GM04504 (cell line): ENCODE measurements at places on chromosomes 6 and 20.
A peak's percentile ranks its signal among the peaks of the same experiment; 100 is the strongest.

DNA sequence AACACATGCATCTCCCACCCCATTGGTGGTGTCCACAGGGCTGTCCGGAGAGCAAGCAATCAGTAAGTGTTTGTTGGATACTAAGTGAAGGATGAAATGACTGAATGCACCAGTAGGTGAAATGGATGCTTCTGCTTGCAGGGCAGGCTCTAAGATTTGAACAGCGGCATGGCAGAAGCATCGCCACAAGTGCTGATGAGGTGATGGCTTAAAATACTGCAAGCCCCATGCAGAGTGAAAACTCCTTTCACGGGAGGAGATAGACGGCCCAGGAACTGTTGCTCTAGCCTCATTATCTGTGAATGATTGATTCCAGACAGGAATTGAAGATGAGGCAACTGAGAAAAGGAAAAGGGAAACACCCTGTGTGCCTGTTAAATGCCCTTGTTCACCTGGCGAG, 158.9 kb downstream of the LY86 start:
- DNase-seq = no peak

GRCh38 chr6:12718015-12718414, 1.4 kb downstream of the PHACTR1 start:
- DNase-seq = peak; percentile 14

- peak; percentile 51 for DNase-seq
Observed at GRCh38 chr20:35515949-35516645, 13.4 kb downstream of the C20orf173 start.

- no peak for DNase-seq
Observed at GRCh38 chr6:66926060-66926459, 1219.0 kb upstream of the EYS start.

GRCh38 chr6:16618962-16619361, 142.3 kb downstream of the ATXN1 start:
- no peak for DNase-seq

GRCh38 chr20:13817342-13817741, 32.5 kb downstream of the NDUFAF5 start:
- DNase-seq = no peak

GRCh38 chr20:62376112-62377063, 9.3 kb upstream of the LAMA5 start:
- no peak for DNase-seq

DNA sequence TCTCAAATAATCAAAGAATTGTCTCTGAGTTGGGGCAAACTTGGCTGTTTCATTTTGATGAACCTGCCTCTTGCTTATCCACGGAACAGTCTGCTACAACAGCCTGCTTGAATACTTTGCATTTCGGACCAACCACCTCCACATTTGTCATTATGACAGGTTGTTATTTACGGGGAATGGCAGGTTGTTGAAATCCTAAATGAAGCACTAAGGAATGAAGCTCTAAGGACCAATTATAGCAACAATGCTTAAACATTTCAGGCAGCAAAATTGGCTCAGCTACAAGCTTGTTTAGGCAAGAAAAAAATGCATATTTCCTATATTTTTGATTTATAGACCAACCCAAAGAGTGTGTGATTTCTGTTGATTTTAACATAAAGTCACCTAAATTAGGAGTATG, 84.5 kb downstream of the MAP3K7 start:
- no peak for DNase-seq

DNA sequence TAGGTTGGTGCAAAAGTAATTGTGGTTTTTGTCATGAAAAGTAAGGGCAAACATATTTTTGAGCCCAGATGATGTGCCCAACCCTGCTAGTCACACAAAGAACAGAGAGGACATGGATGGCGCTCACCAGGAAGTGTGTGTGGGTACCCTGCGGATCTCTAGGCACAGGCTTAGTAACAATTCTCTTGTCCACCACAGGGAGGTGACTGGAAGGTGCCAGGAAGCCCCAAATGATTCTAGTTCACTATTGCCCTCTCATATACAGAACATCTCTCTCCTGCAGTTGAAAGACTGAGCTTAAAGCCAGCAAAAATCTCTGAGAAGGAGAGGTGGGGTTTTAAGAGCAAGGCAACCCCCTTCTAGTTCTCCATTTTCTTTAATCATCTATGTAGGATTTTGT, 272.1 kb upstream of the TAB2 start:
- DNase-seq = no peak

DNA sequence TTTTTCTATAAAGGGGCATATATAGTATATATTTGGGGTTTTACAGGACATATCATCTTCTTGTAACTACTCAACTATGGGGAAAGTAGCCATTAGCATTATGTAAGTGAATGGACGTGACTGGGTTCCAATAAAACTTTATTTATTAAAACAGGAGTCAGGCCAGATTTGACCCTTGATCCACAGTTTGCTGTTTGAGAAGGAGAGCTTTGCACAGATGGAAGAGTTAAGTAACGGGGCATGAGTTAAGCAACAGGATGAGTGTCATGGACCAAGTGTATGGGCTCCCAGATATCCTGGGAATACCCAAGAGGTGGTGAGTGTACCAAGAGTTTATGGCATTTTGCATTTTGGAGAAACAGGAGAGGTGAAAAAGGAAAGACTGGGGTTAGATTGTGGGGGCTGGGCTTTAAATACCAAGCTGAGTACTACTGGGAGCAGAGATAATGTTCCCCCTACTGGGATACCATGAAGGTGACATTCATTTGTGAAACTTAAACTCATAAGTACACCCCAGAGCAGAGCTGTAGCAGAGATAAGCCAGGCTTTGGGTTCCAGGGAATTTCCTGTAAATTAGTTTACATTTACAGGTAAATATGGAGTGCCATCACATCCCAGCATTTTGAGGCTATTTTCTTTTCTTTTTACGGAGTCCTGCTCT, 18.5 kb upstream of the SCUBE3 start:
- DNase-seq = no peak

DNA sequence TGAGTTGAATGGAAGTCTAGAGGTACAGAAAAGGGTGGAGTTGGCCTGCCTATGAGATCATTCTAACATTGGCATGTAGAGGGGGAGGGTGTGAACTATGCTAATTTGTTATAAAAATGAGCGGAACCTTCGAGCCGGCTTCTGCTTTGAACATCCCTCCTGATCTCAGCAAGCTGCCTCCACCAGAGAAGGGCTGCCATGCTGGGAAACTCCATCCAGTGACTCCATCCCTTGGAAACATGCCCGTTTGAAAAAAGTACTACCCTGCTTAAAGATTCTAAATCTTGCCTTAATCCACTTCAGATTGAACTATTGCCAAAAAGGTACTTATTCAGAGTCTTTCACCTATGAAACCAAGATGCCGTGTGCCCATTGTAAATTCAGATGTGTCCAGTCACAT, 43.6 kb upstream of the TMEM170B start:
- DNase-seq = no peak

GRCh38 chr20:35489717-35490116, 34.3 kb downstream of the CEP250 start:
- no peak for DNase-seq

- no peak for DNase-seq
Observed at GRCh38 chr6:167552961-167553735, 228.3 kb downstream of the TTLL2 start.

- no peak for DNase-seq
Observed at GRCh38 chr6:47094241-47094925, 52.3 kb upstream of the ADGRF1 start.

DNA sequence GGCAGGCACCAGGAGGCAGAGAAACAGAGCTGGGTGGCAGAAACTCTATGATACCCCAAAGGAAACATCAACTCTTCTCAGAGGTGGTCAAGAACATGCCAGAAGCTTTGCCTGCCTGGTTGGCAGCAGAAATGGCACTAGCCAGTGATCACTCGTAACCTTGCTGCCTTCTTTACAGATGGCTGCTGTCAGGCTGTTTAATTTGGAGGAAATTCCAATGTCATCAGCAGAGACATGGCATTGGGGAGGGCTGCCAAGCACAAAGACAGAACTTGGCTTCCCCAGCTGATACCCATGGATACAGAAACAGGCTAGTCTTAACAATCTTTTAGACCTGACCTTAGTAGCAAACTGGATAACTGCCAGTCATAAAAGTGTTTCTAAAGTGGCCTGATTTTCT, 153.6 kb downstream of the GMPR start:
- DNase-seq = no peak

DNA sequence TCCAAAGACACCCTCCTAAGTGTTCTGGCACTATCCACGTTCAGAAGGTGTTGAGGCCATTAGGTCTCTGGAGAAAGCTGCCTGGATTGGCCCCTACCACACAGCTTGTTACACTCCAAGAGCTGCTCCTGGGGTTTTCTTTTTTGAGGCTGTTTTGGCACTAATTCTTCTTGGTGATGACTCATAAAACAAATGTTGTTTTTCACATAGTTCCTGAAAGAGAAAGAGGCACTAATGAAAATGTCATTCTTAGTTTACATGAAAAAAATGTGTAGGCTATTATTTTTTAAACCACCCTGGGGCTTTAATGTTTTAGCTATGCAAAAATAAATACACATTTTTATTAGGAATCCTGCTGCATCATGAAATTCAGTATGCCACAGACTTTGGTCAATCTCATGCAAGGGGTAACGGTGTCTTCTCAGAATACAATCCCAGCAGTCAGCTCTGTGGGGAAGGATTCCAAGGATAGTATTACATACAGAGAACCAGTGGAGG, 38.1 kb downstream of the TBPL1 start:
- peak; percentile 48 for DNase-seq

DNA sequence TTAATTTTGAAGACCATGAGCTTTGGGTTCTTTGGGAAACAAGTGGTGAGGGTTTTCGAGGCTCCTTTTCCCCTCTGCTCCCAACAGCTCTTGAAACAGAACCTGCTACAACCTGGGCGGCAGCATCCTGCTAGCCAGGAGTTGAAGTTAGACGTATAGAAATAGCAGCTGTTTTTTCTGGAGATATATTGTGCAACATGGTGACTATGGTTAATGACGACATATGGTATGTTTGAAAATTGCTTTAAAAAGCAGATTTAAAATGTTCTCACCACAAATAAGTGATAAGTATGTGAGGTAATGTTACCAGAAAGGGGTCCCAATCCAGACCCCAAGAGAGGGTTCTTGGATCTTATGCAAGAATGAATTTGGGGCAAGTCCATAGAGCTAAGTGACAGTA, 138.9 kb downstream of the PDE7B start:
- DNase-seq = no peak

DNA sequence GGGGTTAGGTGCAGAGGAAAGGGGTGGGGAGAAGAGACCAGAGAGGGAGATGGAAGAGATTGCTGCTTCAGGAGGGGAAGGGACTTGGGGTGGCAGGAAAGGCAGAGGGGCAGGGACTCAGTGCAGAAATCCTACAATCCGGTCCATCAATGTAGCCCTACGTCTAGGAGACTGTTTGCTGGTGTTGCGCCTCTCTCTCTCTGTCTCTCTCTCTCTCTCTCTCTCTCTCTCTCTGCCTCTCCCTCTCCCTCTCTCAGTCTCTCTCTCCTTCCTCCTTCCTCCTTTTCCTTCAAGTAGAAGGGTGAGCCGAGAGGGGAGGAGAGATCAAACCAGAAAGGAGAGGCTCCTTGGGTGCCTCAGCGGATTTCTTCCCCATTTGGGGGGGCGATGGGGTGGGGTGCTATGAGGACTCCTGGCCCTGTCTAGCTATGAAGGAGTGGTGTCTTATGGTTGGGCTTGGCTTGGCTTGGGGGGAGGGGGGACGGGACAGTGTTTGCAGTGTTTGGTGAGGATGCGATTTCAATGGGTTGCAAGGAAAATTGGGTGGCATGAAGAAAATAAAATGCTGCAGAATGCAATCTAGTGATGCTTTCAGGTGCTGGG, 181.2 kb downstream of the TBXT start:
- DNase-seq = no peak

DNA sequence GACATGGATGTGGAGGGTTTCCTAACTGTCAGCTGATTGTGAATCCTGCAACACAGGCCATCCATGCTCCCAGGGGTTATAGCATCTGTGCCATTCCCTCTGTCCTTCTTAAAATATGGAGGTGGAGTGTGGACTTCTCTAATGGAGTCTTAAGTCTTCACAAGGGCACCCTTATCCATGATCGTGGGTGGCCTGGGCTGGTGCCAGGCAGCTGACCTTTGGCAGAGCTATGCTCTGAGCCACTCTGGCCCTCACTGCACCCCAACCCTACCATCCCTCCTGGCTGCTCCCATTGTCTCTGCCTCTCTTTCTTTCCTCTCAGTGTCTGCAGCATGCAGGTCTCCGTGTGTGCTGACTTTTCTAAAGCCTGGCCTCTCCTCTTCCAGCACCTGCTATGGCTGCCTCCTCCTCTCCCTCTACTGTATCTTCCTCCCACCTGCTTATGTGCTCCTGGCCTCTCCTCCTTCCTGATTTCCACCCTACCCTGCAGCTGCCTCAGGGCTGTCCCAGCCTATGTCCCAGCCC, 11.2 kb upstream of the PCMTD2 start:
- no peak for DNase-seq

GRCh38 chr20:36228770-36229169, 7.5 kb upstream of the AAR2 start:
- DNase-seq = no peak

GRCh38 chr20:58871533-58872102, 19.1 kb downstream of the GNAS start:
- DNase-seq = no peak

DNA sequence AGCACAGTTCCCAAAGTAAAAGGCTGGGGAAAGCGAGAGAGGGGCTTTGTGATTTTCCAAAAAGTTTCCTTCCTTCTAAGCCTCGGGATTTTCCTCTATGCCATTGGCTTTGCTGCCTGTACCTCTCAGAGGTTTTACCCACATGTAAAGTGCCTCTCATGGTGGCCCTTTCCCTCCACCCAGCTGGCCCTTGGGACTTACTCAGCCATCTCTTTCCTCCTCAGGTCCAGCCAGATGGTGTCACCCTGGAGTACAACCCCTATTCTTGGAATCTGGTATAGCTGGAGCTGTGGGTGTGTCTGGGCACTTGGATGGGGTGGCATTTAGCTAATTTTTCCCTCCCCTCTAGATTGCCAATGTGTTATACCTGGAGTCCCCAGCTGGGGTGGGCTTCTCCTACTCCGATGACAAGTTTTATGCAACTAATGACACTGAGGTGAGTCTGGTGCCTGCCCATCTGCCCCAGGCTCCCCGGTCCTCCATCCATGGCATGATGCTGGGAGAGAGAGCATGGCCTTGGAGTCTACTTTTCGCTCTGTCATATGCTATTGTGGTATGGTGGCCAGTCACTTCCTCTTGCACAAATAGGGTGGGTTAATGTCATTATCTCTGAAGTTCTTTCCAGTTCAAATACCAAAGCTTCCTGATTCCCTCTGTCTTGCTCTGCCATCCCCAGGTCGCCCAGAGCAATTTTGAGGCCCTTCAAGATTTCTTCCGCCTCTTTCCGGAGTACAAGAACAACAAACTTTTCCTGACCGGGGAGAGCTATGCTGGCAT, 1.1 kb downstream of the CTSA start:
- no peak for DNase-seq

DNA sequence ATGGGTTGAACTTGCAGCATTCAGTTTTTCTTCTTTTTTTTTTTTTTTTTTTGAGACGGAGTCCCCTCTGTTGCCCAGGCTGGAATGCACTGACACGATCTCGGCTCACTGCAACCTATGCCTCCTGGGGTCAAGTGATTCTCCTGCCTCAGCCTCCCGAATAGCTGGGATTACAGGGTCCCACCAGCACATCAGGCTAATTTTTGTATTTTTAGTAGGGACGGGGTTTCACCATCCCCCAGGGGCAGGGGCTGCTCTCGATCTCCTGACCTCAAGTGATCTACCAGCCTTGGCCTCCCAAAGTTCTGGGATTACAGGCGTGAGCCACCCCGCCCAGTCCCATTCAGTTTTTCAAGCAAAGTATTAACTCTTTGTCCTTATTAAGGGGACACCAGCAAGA, 117.6 kb upstream of the PRSS16 start:
- DNase-seq = no peak
